ENCODE measurements at places on chromosomes 2 and 18.

GRCh38 chr18:48375150-48375800 is 33.9 kb downstream of the ZBTB7C start:
- DNase-seq = no peak

DNA sequence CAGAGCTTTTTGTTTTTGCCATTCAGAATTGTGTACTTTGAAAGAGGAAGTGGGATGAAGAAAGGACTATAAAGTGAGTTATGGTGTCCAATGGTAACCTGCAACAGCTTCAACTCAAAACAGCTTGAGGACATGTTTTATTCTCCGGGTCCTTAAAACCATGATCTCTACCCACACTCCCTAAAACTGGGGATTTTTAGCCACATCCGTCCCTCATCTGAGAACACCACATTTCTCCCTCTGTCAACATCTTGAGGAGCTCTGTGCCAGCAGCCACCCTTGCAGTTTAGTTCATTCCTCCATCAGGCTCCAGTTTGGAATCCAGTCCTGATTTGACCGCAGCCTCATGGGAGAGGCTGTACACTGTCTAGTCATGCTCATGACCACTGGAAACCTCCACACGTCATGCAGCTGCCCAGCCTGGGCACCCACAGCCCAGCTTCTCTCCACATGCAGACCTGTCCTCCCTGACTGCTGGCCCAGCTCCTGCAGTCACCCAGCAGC is 62.6 kb downstream of the C18orf63 start:
- DNase-seq = no peak

DNA sequence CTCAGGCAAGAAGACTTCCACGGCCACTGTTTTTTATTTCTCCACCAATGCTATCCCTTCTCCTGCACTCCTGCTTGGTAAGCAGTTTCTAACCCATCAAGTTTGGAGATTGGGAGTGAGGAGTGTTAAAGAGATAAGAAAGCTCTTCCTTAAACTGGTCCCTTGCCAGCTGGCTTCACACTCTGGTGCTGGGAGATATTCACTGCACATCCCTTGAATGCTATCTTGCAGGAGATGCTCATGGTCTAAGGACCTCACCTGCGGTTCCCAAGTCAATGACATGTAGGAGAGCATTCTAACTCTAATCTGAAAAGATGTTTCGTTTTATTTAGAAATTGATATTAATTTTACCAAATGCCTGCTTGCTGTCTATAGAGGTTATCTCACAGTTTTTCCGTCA is 28.2 kb upstream of the CYRIA start:
- no peak for DNase-seq

- no peak for DNase-seq
Measured at GRCh38 chr2:88615822-88616221, 11.4 kb downstream of the EIF2AK3 start.

DNA sequence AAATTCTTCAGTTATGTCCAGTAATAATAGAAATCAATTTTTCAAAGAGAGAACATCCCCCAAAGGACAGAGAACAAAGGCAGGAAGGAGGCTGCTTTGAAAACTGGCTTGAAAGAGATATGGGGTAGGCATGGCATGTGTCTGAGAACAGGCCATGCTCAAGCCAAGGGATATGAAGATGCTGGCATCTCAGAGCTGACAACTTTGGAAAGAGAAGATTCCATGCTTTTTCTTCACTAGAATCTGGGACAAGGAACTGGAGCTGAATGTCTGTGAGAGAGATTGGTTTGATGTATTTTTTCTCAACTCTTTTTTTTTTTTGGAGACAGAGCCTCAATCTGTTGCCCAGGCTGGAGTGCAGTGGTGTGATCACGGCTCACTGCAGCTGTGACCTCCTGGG is 139.8 kb upstream of the DLX2 start:
- no peak for DNase-seq

DNA sequence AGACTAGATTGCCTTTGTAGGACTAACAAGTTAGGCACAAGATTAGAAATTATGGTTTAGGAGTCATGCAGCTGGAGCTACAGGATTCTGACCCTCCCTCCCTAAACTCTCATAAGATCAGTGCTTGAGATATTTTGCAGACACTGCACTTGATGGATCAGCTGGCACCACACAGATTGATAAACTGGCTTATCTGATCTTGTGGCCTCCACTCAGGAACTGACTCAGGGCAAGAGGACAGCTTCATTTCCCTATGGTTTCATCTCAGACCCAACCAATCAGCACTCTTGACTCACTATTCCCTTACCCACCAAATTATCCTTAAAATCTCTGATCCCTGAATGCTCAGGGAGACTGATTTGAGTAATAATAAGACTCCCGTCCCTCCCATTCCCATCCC is 152.3 kb downstream of the DIS3L2 start:
- no peak for DNase-seq

DNA sequence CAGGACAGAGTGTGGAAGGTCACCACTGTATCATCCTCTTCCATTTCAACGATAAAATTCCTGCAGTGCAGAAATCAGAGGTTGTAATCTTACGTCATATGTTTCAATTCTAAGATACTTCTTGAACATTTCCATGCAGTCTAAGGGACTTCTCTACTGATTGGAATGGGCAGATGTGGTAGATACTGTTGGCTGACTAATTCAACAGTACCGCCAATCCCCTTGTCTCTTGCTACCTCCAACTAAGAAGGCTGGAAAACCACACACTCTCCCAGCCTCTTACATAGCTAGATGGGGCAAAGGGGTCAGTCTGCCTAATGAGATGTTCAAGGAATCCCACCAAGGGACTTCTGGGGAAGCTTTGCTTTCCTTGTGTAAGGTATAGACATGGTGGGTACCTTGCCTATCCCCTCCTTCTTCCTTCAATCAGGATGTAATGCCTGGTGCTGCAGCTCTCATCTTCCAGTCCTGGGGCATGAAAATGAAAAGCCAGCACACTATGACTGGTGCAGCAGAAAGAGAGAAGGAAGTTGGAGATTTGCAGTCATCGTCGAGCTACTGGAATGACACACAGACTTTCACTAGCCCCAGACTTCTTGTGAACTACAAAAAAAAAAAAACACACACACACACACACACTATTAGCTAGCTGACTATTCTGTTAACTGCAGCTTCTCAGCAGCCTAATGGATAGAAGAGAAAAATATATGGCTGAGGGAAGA is 84.1 kb downstream of the ALPK2 start:
- no peak for DNase-seq

DNA sequence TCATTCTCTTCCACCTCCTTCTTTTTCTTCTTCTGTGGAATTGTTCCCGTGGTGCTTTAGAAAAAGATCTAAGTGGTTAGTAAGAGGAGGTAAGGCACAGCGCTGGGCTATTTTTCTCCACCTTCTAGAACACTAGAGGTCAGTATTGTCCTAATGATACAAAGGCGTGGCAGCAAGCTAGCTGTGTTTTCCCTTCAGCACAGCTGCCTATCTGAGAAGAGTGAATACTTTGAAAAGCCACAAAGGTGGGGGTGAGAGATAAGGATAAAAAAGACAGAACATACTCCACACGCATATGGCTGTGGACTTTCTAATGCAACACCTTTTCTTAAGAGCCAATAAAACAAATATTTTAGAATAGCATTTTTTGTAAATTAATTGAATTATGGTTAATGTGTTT is 2.1 kb downstream of the CNTNAP5 start:
- no peak for DNase-seq

DNA sequence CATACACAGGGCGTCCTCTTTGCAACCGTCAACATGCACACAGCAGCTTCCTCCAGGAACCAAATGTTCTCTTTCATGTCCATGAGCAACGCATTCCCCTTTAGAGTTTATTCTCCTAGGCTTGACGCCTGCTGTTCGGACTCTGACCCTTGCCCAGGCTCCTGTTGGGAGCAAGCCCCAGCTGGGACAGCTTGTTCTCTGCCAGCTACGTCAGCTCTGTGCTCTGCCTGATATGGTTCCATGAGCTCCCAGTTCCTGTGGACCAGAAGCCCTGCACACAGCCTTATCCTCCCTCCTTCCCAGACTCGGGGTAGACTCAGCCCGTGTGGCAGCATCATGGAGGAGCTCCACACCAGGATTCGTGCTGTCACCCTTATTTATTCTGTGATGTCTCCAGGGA is 253.1 kb upstream of the PXDN start:
- no peak for DNase-seq

DNA sequence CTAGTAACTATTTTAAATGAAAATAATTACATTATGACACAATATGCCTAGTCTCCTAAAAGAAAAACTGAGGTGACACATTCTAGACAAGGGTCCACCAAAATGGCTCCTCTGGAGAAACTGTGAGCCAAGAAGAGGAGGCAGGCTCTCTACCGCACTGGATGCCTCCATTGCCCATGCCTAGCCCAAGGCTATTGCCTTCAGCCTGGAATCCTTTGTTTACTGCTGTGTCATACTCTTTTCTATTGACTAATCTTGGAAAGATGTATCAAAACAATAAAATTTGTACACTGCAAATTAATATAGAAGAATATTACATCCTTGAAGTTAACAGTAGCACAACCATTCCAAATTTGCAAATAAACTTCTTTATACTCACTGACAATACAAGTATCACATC is 167.1 kb downstream of the RAB3GAP1 start:
- DNase-seq = no peak

DNA sequence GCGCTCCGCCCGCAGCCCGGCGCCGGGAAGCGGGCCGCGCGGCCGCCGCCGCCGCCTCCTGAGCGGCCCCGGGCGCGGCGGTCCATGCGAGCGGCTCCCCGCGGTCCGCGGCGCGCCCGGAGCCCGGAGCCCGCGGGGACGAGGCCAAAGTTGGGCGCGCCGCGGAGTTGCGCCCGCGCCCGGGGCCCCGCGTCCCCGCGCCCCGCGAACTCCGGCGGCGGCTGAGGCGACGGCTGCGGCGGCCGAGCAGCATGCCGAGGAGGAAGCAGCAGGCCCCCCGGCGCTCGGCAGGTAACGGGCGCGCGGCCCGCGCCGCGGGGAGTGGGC is 992 bp downstream of the TSHZ1 start:
- no peak for DNase-seq

GRCh38 chr2:155298001-155298400 is 599.5 kb downstream of the KCNJ3 start:
- no peak for DNase-seq

GRCh38 chr2:198173242-198173641 is 368.8 kb downstream of the PLCL1 start:
- DNase-seq = no peak

DNA sequence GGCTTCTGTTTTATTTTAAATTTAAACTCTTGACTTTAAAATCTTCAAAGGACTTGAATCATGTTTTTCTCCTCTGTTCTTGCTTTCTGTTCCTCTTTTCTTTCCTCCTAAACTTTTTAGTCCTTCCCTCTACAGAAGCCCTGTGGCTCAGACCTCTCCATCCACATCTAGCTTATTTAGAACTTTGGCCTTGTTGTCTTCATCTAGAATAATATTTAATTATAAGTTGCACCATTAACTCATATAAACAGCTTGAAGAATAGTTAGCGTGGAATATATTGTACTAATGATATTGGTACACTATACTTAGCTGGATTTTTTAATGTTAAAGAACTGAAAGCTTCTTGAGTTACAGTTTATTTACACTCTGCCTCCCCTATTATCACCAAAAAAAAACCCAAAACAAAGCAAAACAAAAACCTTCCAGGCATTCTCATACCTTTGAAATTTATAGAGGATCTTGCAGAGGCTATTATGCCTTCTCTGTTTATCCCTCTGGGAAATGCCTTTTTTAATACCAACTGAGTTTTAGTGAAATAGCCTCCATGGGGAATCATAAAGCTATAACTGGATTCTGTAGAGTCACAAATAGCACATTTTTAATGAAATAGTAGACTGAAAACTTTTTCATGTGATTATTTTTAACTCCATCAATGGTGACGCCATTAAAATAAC is 9.2 kb upstream of the CCDC141 start:
- DNase-seq = no peak

DNA sequence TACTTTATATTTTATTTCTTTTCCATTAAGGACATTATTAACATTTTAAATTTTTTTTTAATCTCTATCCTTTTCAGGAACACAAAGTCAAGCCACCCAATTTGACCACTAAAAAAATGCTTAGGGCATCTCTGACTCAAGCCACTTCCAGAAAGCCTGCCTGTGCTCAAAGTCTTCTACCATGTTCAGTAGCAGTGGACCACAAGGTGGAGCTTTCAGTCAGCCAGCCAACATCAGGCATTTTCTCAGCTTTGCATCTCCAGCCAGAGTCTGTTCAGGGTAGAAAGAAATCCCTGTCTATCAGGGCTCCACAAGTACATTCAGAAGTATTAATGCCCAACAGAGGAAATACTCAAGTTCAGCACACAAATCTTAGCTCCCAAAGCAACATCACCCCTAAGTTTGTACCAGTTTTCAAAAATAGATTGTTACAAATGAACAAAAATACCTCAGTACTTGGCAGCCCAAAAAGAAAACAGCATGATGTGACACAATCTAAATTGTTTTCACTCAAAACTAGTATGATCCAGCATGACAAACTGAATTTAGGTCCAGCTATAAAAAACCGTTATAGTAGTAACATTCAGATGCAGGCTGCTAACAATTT is 37.6 kb downstream of the C18orf63 start:
- peak; percentile 68 for DNase-seq

DNA sequence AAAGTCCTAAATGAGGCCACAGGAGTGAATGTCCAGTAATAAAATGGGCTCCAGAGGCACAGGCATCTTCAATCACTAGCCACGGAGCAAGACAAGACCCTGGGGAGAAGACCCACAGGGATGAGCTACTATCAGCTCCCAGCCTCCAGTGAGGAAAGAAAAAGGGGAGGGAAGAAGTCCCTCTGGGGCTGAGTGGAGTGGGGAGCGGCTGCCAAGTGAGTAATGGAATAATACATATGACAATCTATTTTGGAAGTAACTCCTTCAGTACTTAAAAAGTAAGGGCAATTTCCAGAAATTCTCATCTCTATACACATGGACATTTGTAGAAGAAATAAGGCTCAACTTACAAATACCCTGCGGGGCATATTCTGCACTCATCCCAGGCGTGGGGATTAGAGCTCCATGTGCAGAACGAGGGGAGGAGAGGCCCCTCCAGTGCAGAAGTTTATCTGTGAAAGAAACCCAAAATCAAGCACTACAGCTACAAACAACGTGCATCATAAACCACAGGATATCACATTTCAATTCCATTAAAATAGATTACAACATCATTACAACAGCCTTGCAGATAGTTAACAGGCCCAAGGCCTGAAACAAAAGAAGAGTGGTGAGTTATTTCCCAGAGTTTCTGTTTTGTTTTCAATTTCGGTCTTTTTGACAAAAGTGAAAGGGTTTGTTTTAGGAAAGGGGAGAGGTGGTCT is 84.9 kb downstream of the BCL11A start:
- no peak for DNase-seq

DNA sequence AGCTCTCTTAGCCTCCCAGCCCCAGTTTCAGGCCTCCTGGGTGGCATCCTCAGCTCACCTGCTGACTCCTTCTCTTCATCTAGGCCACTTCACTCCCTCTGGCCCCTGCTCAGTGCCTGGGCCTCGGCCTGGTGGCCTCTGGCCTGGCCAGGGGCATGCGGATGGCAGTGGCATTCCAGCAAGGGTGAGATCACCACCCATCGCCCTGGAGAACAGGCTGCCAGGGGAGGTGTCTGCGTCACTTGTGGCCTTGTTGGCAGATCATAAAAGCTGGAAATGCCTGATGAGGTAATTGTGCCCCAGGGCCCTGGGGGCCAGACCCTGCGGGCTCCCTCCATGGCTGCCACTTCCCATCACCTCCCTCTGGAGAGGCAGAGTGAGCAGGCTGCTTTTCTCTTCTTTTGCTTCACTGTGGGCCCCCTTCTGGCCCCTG is 72.5 kb upstream of the SMAD2 start:
- no peak for DNase-seq
